ENCODE measurements at places on chromosomes 6 and 20. TPM values are rescaled to one million over a fixed set of nuclear protein-coding genes. Genes with fewer than 3 reads are reported as not detected.

CAGE1 gene
- 0.31 TPM for total RNA-seq

GJA1 gene
- total RNA-seq, result not detected

GRCh38 chr6:137305691-137306090 is 86.5 kb upstream of the IFNGR1 start:
- no peak for DNase-seq

GRCh38 chr20:55641497-55641896 is 363.8 kb downstream of the CBLN4 start:
- no peak for DNase-seq

GRCh38 chr6:165635965-165636364 is 27.1 kb downstream of the PDE10A start:
- no peak for DNase-seq

DNA sequence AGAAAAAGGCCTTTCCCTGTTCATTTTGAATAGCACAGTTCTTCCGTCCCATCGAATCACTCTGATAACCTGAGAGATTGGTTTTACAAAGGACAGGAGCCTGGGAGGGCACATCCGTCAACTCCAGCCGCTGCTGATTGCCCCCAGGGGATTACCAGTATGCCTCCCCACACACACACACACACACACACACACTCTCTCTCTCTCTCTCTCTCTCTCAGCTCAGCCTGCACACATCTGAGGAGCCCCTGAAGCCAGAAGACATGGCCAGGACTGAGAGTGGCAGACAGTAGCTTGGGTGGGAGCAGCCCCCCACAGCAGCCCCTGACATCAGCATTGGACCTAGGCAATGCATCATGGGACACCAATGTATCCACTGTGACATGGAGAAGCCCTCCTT is 13.2 kb upstream of the CDH4 start:
- DNase-seq, result no peak

Data from activated T-cell treated with anti-CD3 and anti-CD28 coated beads, Interleukin-2, amount 50 U/mL, for 72 hours (primary cell).